ENCODE measurements at places on chromosomes 11 and 22.

- no peak for DNase-seq
These were observed 43.0 kb upstream of the HIPK3 start for GRCh38 chr11:33214187-33214586.

DNA sequence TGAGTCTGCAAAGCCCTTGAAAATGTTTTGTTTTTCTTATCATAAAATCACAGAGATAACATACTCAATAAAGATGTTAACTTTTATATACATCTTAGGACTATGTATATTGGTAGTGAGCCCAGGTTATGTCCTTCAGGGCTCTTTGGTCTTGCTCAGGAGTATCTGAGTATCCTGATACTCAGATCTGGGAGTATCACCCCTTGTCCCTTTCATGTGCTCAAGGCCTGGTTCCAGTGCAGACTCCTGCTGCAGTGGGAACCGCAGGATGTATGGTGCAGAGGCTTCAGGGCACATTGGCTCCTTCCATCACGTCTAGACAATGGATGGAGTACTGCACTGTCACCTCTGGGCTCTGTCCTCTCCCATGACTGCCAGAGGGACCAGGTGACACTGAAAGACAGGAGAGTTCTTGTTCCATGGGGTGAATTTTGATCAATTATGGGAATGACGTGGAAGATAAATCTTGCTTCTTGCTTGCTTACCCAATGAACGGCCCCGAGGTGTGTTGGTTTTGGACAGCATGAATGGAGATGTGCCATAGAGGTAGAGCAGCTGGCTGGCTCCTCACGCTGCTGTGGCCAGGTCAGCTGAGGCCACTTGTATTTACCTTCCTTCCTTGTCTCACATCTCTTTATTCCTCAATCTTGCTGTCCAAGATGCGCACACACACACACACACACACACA is 215.5 kb downstream of the ARHGAP42 start:
- DNase-seq = no peak

DNA sequence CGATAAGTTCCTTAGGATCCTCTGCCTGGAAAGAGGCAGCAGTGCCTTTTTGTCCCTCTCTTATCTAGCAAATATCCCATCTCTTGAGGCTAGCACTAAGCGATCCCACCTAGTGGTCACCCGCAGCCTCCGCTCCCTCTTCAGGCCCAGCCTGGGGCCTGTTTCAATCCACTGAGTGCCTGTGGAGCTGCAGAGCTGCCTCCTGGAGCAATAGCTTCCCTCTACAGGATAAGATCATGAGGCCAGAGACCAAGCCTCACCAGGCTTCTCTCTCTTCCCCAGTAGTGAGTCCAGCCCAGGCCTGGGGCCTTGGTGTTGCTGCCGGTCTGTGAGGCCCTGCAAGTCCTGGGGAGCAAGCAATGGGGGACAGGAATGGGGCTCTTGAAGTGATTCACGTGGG is 65.8 kb downstream of the SLC22A12 start:
- DNase-seq = no peak

GRCh38 chr22:32574411-32574810 is 99.8 kb downstream of the FBXO7 start:
- no peak for DNase-seq

DNA sequence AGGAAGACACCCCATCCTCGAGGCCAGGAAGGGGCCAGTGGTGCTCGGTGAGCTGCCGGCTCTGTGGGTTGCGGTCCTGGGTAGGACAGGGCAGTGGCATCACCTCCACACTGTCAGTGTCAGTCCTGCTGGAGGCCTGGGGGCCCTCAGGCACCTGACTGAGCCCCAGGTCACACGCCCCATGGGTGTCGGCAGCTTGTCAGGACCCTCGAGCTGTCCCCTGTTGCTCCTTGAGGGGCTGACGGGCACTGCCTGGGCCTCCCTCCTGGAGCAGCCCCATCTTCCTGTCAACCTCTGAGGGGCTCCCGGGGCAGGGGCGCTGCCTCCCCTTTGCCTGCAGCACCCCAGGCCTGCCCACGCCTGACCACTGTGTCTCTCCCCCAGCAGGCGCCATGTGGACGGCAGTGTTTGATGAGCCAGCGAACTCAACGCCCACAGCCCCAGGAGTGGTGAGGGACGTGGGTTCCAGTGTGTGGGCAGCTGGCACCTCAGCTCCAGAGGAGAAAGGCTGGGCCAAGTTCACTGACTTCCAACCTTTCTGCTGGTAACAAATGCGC is 35.4 kb downstream of the SBF1 start:
- no peak for DNase-seq

DNA sequence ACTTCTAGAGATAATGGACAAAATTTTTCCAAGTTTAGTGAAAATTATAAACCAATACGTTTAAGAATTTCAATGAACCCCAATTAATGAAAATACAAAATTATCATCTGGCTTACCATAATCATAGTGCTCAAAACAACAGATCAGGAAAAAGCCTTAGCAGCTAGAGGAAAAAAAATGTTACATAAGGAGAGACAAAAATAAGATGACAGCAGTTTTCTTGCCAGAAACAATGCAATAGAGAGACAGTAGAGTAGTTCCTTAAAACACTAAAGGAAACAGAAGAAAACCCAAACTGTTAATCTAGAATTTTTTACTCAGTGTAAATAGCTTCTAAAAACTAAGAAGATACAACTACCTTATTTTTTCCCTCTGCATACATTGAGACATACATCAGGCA is 341.7 kb upstream of the CHORDC1 start:
- DNase-seq = no peak

GRCh38 chr11:103488031-103488461 is 378.8 kb downstream of the DYNC2H1 start:
- no peak for DNase-seq

DNA sequence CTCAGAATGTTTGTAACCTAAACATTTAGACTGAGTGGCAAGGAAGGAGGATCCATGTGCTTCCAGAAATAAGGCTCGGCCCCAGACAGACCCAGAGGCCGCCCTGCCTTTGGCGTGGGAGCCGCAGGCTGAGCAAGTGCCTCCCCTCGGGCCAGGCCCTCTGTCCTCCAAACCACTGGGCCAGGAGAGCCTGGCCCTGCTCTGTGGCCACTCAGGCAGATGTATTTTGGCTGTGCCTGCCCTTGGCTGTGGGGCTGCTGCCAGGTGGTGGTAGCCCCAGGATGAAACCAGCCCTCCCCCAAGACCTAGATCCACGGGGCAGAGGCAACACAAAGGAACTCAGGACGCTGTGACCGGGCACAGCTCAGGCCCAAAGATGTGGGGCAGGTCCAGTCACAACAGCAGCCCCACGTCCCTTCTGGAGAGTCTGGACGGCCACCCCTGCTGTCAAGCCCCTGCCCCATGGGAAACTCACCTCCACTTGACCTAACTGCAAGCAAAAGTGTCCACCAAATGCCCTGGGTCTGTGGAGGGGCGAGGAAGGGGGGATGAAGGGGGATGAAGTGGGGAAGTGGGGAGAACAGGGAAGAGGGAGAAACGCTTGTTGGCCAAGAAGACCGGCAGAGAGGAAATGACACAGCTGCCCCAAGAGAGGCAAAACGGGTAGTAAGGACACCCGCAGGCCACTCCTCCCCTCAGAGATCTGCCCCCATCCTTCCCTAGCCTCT is 24.0 kb downstream of the PISD start:
- no peak for DNase-seq

GRCh38 chr11:2837096-2837601 is 48.4 kb downstream of the CDKN1C start:
- no peak for DNase-seq

DNA sequence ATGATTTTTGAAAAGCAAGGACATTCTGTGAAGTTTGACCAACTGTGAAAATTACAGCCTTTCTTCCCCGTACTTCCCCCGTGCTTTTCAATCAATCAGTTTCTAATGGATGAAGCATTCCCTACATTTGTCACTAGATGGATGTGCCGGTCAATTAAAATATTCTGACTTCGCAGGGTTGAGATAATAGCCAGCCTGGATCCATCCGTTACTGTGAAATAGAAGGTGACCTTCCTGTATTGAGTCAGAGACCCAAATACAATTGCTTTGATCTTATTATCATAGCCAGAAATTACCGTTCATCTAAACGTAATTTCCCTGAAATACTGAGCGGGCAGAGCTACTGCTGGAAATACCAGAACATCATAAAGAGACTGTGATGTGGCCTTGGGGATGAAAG is 21.1 kb upstream of the PARVB start:
- DNase-seq = no peak

GRCh38 chr11:75562048-75562835 is at the start of gene SERPINH1:
SERPINH1 (plus strand) TSS chr11:75562253; CDS start chr11:75566350, 4,097 bp downstream.
- DNase-seq = no peak

DNA sequence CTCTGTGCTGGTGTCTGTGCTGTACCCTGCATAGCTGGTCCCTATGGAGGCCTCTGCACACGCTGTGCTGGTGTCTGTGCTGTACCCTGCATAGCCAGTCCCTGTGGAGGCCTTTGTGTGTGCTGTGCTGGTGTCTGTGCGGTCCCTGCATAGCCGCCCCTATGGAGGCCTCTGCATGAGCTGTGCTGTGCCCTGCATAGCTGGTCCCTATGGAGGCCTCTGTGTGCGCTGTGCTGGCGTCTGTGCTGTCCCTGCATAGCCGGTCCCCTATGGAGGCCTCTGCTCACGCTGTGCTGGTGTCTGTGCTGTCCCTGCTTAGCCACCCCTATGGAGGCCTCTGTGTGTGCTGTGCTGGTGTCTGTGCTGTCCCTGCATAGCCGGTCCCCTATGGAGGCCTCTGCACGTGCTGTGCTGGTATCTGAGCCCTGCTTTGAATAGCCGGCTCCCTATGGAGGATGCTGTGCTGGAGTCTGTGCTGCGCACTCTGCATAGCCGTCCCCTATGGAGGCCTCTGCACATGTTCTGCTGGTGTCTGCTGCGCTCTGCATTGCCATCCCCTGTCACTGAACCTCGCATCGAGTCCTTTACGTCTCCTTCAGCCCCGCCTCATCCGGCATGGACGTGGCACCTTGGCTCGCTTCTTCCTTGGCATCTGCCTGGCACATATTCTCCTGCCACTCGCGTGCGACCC is 6.2 kb downstream of the NADSYN1 start:
- DNase-seq = no peak

GRCh38 chr22:26267856-26268255 is 98.6 kb downstream of the SEZ6L start:
- no peak for DNase-seq

- no peak for DNase-seq
These were observed 102.1 kb downstream of the C11orf91 start for GRCh38 chr11:33598426-33599069.

GRCh38 chr22:35401863-35402262 is 1.9 kb downstream of the MCM5 start:
- DNase-seq = no peak

- no peak for DNase-seq
These were observed 166.3 kb upstream of the ARHGAP20 start for GRCh38 chr11:110878513-110878912.

- no peak for DNase-seq
These were observed 40.3 kb downstream of the OR5B17 start for GRCh38 chr11:58318532-58318931.

- no peak for DNase-seq
These were observed 53.8 kb upstream of the CAPRIN1 start for GRCh38 chr11:33997584-33998251.

DNA sequence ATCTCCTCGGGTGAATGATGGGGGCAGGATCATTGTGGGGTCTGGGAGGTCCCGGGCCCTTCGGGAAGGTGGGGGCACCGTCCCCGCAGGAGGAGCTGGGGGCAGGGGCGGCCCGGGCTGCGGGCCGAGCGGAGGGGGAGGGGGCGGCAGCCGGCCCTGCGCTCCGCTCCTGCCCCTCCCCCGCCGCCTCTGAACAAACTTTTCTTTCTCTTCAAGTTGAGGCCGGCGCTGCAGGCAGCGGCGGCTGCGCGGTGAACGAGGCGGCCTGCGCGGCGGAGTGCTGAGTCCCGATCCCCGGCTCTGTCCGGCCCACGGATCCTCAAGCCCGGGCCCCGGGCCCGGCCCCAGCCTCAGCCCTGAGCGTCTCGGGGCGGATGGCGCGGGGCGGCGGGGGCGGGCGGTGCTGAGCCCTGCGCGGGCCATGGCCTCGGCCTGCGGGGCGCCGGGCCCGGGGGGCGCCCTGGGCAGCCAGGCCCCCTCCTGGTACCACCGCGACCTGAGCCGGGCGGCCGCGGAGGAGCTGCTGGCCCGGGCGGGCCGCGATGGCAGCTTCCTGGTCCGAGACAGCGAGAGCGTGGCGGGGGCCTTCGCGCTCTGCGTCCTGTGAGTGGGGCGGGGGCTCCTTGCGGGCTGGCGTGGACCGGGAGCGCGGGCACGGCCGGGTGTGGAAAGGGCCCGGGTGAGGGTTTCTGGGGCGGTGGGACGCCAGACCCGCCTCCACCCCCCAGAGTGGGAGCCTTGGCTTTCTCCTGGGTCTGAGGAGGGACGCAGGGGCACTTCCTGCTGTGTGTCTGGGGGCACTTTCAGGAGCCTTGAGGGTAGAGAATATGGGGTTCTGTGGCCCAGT is at the start of gene INPPL1:
Gene INPPL1, plus strand, starts transcription at position 204 of the 847 bp plus-strand sequence. Its CDS starts 218 bp downstream, at position 422.
- DNase-seq = no peak

DNA sequence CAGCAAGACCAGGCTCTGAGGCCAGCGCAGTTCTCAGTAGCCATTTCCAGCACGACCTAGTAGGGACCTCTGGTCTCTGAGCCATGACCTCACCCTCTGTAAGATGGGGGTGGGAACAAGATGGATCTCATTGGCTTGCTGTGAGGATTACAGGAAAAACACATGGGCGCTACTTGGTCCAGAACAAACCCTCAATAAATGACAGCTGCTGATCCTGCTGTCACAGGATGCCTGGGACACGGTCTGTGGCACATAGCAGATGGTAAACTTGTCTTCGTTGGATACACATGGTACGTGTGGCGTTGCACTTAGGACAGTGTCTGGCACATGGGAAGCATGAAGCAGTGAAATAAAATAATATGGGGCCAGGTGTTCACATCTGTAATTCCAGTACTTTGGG is 4.5 kb upstream of the KCTD17 start:
- no peak for DNase-seq

DNA sequence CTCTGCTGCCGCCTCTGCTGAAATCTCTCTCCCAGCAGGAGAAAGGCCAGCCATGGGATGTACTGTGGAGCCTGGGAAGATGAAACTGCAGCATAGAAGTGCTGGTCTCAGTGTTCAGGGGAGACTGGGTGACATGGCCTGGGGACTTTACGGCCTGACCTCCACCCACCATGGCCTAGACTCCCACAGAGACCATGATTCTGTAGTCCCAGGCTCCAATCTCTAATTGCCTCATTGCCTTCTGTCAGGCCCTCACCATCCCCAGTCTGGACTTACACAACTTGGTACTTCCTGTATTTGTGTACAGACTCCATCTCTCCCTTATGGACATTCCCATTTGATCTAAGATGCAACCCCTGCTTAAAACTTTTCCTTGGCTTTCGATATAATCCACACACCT is 43.1 kb downstream of the TRAF6 start:
- no peak for DNase-seq
